D341Med (cell line): ENCODE measurements at places on chromosomes 13 and 19.

GRCh38 chr19:1067341-1067957 is 482 bp downstream of the ARHGAP45 start:
- peak; percentile 57 for DNase-seq

DNA sequence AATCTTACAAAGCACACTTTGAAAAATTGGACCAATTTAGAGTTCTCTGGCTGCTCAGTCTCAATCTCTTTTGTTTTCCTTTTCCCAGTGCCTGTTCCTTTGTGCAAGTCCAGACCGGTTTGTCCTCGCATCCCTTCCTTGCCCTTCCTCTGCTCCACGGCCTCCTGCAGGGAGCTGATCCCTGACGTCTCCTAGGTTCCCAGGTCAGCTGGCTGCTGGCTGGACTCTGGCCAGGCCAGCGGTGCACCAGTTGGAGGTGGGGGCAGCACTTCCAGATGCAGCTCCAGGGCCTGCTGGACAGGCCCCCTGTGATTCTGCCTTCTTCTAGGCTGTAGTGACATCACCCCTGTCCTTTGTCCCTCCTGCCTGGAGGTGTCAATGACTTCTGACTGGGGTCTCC is 44.0 kb upstream of the KPNA3 start:
- no peak for DNase-seq

GRCh38 chr13:28735481-28736029 is 16.8 kb upstream of the SLC46A3 start:
- DNase-seq = no peak

GRCh38 chr19:16470911-16471811 is 609 bp downstream of the EPS15L1 start:
- DNase-seq = peak; percentile 53

- DNase-seq = peak; percentile 98
These were observed at the start of gene KHSRP for GRCh38 chr19:6424195-6424938. Gene KHSRP (minus strand): TSS chr19:6424811. CDS start chr19:6424701, 110 bp downstream.

DNA sequence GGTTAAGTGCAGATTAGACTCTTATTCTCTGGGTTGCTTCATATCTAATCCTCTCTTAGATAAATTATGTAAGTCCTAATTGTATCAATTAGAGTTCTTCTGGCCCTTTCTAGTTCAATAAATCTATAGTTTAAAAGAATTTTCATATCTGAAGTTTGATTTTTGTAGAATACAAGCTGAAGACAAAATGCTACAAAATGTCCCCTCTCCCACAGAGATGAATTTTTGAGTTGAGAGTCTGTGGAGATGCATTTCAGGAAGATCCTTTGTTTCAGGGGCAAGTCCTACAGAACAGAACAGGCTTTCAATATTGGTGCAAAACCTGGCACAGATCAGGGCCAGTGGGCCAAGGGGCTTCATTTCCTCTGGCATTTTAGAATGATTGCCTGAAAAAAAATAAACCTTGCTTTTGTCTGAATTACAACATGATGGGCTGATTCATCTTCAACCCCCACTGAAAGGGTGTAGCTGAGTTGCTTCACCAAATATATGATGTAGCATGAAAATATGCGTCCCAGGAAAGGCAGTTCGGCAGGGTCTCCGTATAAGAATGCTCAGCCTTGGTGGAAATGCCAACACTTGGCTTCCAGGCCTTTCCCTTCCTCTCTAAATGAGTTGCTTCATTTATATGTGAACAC is 6.4 kb upstream of the IPO5 start:
- no peak for DNase-seq

DNA sequence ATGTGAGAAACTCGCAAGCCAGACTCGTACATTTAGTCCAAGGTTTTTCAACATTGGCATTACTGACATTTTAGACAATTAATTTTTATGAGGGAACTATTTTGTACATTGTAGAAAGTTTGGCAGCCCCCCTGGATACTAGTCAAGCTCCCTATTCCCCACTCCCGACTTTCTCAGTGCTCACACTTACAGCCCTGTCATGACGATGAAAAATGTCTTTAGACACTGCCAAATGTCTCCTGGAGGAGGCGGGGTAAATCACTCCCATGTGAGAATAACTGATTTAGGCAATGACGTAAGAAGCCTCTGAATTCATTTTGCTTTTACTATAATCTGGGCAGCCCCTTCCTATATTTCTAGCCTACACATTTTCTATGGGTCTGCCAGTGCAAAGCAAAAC is 535.8 kb upstream of the KLHL1 start:
- no peak for DNase-seq

DNA sequence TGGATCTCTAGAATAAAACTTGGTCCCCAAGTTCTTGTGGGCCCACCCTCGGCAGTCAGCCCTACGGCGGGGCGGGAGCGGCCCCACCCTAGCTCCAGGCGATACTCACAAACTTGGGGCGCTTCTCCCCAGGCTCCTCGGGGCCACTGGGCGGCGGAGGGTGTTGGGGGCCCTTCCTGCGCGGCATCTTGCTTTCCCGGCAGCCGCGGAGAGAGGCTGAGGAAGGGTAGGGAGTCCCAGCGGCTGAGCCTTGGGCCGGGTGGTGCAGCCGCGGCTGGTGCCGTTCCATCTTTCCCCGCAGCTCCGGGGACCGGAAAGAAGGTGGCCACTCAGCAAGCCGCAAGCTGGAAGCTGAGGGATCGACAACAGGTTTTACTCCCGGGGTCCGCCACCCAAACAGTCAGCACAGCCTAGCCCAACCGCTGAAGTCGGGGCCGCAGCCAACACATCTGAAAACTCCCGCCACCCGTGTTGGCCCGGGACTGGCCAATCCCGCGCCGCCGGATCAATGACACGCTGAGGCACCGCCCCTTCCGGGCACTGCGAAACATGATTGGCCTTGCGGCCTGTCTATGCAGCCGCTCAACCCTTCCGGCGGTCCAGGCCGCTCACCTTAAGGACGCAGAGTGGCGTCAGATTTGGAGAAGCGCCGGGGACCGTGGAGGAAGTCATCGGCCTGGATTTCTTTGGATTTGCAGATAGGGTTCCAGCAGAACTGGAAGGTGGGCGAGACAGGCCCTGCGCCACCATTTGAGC is at the start of gene DIAPH3:
Gene DIAPH3, minus strand, starts transcription at position 451 of the 756 bp plus-strand sequence. Its CDS starts 162 bp downstream, at position 289.
- DNase-seq = peak; percentile 97

DNA sequence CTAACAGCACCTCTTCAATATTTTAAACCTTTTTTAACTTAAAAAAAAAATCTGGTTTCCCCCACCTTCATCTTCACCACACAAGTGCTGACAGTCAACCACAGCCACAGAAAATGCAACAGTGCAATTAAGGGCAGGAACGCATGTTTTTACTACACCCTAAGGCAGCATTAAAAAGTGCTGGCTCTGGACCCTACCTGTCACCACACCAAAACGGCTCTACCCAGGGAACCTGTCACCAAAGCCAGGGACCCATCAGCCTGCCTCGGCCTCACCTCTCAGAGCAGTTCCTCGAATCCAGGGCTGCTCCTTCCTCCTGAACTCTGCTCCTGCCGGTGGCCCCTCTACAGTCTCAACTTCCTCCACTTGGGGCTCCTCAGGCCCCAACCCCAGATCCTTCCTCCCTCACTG is 22.5 kb upstream of the SLC35E1 start:
- no peak for DNase-seq
